Cerebellum (tissue), 4 donors: ENCODE measurements at places on chromosomes 16 and 17. TPM values are rescaled to one million over a fixed set of nuclear protein-coding genes. Genes with fewer than 3 reads are reported as not detected.

DNA sequence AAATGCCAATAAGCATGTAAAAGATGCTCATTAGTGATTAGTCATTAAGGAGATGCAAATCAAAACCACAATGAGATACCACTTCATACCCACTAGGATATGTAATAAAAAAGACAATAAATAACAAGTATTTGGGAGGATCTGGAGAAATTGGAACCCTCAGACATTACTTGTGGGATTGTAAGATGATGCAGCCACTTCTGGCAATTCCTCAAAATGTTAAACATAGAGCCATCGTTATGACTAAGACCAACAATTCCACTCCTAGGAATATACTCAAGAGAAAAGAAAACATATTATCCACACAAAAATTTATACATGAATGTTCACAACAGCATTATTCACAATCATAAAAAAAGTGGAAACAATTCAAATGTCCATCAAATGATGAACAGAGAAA lies 336.2 kb upstream of the PMFBP1 start:
- DNase-seq = no peak

DNA sequence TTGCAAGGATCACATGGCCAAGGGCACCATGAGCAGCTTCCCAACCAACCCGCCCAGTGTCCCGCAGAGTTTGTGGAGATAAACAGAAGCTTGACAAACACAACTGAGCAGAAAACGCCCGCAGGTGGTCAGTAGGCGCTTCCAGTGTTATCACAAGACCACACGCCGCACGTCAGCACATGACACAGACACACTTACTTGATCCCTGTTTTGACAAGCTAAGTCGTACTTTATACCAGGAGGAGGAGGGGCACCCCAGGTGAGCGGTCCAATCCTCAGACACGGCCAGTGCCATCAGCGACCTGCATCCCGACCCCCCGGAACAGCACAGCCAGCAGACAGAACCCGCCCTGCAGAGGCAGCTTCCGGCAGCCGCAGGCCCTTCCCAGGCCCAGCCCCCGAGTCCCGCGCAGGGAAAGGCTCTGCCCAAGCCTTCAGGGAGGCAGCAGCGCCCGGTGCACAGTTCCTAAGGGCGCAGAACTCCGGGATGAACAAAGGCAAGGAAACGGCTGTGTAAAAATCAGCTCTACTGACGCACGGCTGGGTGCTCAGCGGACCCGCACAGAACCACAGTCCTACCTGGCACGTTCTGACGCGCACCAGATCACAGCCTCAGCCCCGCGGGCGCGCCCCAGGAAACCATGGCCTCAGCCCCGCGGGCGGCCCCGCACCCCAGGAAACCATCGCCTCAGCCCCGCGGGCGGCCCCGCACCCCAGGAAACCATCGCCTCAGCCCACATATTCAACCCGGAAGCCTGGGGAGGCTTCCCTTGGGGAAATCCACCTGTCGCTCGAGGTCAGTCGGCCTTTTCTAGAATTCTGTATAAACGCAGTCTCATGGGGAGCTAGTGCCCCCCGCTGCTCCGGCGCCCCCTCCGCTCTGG lies 27.8 kb downstream of the AXIN1 start:
- DNase-seq = no peak

DNA sequence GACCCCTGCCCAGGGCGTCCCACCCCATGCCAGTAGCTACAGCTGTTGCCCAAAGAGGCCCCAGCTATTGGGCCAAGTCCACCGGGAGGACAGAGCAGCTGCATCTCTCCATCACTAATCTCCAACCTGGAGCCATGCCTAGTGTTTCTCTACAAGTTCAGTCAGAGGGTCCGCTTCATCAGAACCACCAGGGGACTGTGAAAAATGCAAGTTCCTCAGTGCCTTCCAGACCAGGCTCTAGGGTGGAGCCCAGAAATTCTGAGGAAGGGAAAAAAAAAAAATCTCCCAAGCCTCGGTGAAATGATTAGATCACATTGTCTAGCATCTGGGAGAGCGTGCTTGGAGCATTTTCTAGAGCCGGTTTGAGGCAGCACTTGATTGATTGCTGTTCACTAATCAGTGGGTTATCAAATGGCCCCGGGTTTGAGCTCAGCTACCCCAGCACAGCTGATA lies 22.4 kb upstream of the HERPUD1 start:
- DNase-seq = no peak

GRCh38 chr16:989354-989814 lies 7.8 kb downstream of the SOX8 start:
- no peak for DNase-seq

- no peak for DNase-seq
These were observed 294.2 kb upstream of the AXIN2 start for GRCh38 chr17:65855675-65856074.

- no peak for DNase-seq
These were observed 222.0 kb downstream of the SLC39A11 start for GRCh38 chr17:72870367-72870985.

DNA sequence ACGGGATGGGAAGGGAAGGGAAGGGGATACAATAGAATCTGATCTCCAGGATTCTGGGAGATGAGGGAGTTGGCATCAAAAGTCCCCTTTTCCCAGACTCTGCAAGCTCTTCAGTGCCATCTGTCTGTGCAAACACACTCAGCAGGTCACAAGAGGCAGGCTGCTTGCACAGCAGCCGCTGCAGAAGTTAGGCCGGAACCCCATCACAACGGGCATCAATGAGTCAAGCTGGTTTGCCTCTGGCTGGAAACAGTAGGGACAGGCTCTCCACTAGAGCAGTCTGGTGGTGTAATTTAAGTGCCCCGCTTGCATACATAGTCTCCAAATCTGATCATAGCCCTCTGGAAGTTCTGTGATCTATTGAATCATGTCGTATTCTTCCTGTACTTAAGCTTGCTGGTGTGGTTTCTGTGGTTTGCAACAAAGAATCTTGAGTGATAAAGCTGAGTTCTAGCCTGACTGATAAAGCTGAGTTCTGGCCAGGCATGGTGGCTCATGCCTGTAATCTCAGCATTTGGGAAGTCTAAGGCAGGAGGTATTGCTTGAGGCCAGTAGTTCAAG lies 33.7 kb upstream of the KDM8 start:
- peak; percentile 49 for DNase-seq

GRCh38 chr16:28986492-28986891 lies 1.6 kb downstream of the LAT start:
- no peak for DNase-seq

GRCh38 chr17:2067048-2067561 lies 12.2 kb downstream of the HIC1 start:
- DNase-seq = no peak

DNA sequence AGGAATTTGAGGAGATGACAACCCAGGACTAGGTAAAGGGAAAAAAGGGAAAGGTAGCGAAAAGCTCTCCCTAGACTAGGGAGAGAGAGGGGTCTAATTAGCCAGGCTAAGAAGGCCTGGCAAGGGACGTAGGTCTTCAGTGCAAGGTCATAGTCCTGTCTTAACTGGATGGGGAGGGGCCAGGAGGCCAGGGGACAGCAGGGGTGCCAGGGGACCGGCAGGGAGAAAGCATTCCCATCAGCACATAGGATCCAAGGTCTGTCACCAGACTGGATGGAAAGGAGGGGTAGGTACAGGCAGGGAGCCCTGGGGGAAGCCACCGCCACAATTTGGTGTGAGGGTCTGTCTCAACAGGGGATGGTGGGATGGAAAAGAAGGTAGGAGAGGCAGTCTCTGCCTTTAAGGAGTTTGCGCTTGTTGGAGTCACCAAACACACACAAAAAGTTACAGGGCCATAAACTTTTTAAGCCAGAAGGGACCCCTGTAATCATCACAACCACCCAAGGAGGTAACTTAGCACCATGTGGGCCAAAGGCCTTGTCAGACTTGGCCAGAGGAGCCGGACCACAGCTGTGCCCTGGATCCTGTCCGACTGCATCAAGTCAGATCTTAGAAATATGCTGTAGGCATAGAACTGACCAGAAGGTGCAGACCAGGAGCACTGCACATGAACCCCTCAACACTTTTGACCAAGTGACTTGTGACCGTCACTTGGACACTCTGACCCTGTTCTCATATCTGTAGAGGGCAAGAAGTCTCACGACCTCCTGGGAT lies 10.0 kb downstream of the AXIN2 start:
- DNase-seq = no peak

DNA sequence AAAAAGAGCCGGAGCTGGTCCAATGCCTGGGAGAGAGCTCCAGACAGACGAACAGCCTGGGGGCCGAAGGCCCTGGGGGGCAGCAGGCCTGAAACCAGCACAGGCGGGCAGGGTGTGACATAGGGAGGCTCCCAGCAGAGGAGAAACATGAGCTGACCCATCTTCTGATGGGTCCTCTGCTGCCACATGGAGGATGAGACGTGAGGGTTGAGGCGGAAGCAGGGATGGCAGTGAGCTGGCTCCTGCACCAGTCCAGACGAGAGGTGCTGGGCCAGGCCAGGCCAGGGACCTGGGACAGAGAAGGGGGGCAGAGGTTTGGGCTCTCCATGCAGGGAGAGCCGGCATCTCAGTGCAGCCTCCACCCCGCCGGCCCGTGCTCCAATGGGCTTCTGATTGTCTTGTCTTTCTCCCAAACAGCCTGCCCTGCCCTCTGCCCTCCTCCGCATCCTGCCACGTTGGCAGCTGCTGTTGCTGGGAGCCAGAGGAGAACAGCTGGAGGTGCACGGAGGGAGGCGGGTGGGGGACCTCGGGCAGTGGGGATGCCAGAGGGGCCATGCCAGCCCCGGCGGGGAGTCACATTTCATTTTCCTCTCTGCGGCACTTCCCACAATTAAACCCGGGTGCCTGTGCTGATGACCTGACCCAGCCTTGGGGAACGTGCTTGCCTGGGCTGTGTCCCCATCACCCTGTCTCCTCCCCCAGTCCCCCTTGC lies 139.1 kb upstream of the GSE1 start:
- peak; percentile 26 for DNase-seq

DNA sequence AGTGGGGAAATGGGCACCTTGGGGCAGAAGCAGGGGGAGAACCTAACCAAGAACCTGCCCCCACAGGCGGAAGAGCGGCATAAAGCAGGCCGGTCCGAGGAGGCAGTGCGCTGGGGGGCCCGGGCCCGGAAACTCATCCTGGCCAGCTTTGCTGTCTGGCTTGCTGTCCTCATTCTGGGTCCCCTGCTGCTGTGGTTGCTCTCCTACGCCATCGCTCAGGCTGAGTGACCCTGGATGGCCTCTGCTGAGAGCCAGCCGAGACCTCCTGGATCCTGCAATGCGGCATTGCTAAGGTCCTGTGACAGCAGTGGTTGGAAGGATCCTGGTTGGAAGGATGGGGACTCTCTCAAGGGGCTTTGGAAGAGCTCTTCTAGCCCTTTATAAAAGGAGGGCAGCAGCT lies 4.5 kb upstream of the PHKG2 start:
- no peak for DNase-seq

- DNase-seq = no peak
These were observed 668 bp downstream of the JUP start for GRCh38 chr17:41785859-41786226.

- no peak for DNase-seq
These were observed 15.4 kb upstream of the KATNB1 start for GRCh38 chr16:57720142-57720575.

GRCh38 chr16:54411544-54411943 lies 125.0 kb upstream of the IRX3 start:
- no peak for DNase-seq

DNA sequence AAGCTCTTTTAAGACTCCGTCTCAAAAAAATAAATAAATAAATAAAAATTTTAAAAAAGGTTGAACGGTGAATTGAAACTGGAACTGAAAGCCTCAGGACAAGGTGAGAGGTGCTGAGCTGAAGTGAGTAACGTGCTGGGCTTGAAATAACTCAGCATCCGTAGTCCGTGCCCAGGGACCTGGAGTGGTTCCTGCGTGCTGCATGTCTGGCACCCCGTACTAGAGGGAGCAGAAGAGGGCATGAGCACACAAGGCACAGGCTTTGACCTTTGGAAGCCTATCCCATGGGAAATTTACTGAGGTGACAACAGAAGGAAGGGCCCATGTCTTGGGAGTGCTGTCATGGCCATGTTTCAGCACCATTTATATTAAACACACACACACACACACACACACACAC lies 4.5 kb upstream of the MEIOB start:
- no peak for DNase-seq

Gene KRT33A
- not detected for total RNA-seq

Gene PKMYT1
- 5.0 TPM for total RNA-seq

Gene SLC35G6
- not detected for total RNA-seq

Gene KRT25
- not detected for total RNA-seq

Gene GAST
- total RNA-seq = not detected

Gene KRT20
- 0.82 TPM for total RNA-seq

Gene CCDC200
- not detected for total RNA-seq

Gene CCDC154
- total RNA-seq = 1.00 TPM

Gene CHTF8
- total RNA-seq = 37.5 TPM

Gene WNT3
- 12.3 TPM for total RNA-seq

Gene PRSS36
- total RNA-seq = 1.6 TPM

Gene SEPTIN12
- not detected for total RNA-seq

Gene SNAI3
- total RNA-seq = not detected

Gene HSF5
- total RNA-seq = 0.54 TPM

Gene NHLRC4
- total RNA-seq = 0.27 TPM
